ENCODE measurements at places on chromosomes 1 and 21.
A peak's percentile ranks its signal among the peaks of the same experiment; 100 is the strongest.

- DNase-seq = no peak
Measured at GRCh38 chr1:204084247-204084772, 11.4 kb downstream of the SOX13 start.

- peak; percentile 18 for DNase-seq
Measured at GRCh38 chr1:167401260-167401873, 117.0 kb downstream of the CD247 start.

DNA sequence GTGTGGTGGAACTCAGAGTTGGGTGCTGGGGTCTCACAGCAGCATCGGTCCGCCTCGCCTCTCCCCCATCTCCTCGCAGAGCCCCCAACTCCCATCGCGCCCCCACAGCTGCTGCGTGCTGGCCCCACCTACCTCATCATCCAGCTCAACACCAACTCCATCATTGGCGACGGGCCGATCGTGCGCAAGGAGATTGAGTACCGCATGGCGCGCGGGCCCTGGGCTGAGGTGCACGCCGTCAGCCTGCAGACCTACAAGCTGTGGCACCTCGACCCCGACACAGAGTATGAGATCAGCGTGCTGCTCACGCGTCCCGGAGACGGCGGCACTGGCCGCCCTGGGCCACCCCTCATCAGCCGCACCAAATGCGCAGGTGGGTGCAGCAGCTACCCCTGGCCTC is 24.2 kb downstream of the PTPRU start:
- no peak for DNase-seq

GRCh38 chr1:54649130-54649898 is 7.7 kb downstream of the MROH7 start:
- DNase-seq = no peak

DNA sequence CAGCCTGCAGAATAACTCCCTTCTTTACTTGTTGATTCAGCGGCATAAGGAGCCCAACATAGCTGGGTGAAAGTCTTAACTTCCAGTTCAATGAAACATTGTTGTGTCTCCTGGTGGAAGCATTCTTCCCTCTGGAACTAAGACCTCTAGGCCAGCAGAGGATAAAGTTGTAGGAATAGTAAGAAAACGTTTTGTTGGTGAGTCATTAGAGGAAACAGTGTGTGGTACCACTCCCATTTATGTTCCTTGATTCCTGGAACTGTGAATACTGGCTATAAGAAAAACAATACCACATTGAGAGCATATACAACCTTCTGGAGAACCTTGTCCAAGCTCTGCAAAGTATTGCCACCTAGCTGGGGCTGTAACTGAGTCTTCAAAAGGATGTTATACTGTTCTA is 737.4 kb upstream of the ZP4 start:
- DNase-seq = no peak

GRCh38 chr1:151834239-151834638 is 2.6 kb upstream of the RORC start:
- DNase-seq = no peak

- DNase-seq = peak; percentile 53
Measured at GRCh38 chr1:151047591-151047924, at the start of gene C1orf56. TSS of gene C1orf56 (plus strand) at chr1:151047751. CDS start at chr1:151047848, 97 bp downstream.

- no peak for DNase-seq
Measured at GRCh38 chr1:164726235-164726634, 167.3 kb downstream of the PBX1 start.
